RPMI8226 (cell line): ENCODE measurements at places on chromosomes 2 and 18.

DNA sequence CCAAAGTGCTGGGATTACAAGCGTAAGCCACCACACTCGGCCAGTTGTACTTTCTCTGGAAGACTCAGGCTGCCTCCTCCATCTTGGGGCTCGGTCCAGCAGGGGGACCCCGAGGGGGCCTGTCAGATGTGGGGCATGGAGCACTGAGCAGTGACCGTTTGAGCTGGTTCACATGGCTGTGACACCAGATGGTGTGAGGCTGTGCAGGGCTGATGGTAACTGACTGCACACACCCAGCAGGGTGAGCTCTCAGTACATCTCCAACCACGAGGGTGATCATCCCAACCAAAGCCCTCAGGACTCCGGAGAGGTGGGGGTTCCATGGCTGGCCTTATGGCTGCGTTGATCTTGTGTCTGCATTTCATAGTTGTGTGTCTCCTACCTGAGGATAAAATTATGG is 63.4 kb downstream of the FAM168B start:
- DNase-seq, result no peak

DNA sequence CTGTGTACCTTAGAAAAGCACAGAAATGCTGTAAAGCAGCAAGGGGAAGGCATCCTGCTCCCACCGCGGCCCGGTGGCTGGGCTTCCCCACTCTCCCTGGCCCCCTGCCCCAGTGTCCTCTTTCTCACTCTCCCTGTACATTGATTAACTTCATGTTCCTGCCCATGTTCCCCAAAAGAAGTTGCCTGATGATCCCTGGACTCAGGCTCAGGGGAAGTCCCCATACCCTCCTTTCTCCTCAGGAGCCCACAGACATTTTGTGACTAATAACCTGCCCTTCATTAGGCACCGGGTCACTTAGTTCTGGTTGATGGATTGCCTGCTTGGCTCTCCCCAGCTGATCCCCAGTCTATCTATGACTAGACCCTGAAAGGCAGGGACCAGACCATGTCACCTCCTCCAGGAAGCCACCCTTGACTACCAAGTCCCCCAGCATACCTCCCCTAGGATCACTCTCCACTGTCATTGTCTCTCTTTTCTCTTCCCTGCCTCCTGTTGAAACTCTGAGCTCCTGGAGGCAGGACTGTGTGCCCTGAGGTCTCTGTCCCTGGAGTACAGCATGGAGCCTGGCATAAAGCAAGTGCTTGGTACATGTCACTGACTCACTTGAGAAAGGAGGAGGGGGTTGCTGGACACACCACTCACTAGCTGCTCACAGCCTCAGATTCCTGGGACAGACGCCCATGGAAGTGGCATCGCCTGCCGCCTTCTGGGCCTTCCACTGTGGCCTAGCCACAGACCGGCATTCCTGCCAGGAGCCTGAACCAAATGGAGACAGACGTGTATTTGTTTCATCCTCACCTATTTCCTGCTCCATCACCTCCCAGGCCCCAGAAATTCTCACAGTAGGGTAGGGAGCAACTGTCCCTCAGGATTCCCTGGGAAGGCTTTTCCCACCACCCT is 13.5 kb downstream of the MALL start:
- DNase-seq, result no peak

DNA sequence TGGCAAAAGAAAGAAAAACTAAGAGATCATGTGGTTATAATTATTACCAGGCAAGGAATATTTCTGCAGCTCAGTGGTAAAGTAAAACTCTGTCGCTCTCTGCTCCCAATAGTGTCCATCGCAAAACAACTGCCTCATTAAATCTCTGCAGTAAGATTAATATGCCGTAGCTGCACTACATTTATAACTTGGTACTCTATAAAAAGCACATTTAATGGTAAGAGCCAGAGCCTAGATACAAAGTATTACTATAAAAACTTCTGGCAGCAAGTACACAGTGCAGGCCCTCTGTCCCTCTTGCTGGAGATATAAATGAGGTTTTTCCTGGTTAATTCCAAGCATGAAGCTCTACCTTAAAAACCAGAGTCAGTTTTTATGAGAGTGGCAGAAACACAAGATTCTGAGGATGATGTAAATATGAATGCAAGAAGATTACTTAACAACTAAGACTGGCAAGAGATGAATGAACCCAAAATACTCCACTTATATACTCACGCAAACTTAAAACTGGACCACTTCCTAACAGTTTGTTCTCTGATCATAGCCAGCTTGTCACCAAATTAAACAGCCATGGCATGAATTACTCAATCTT is 25.5 kb downstream of the ZNF521 start:
- no peak for DNase-seq

- no peak for DNase-seq
These were observed 26.4 kb upstream of the FZD7 start for GRCh38 chr2:202007015-202007982.

- no peak for DNase-seq
These were observed 150.7 kb downstream of the TSN start for GRCh38 chr2:121906170-121906569.

DNA sequence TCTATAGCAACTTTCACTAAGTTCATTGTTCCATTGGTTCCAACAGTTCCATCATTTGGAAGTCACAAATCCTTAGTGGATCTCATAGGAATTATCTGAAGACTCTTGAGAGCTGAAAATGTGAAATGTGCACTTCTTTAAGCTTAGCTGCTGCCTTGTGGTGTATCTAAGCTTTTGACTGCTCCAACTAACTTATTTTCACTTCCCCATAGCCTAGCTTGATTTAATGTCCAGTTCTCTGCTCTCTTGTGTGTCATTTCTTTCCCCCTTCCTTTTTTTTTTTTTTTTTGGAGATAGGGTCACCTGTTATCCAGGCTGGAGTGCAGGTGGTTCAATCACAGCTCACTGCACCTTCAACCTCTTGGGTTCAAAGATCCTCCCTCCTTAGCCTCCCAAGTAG is 34.9 kb upstream of the CD302 start:
- DNase-seq, result no peak

DNA sequence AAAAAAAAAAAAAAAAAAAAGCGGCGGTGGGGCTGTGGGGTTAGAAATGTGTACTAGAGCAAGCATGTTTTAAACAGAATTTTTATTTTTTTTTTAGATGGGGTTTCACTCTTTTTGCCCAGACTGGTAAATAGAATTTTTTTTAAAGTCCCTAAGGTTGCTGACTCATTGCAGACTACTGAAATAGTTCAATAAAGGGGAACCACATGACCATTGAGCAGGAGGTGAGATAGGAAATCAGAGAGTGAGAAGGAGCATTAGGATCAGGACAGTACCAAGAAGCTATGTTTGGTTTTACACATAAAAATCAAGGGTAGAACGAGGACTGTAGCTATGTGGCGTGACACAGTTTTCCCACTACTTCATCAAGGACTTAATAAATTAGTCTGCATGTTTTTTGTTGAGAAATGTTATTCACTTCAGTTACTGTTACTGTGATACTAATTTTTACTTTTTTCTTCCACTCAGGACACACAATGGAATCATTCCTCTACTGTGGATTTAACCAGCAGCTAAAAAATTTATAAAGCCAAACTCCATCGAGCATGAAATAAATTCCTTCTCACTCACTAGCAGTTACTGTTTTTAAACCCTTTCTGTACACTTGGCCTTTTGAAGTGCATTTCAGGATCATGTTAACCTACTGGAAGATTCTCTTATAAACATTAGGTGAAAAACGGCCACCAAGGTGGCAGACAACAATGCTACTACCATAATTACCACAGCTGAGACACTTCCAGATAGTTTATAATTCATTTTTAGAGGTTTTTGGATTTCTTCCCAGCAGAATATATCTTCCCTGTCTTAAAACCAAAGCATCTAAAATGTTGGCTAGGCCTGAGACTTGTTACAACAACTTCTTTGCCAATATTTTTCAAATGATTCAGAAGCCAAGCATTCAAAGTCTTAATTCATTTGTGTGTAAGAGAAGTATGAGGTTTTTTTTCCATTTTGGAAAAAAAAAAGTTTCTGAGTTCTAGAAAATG is 33.2 kb downstream of the LAMA1 start:
- no peak for DNase-seq

DNA sequence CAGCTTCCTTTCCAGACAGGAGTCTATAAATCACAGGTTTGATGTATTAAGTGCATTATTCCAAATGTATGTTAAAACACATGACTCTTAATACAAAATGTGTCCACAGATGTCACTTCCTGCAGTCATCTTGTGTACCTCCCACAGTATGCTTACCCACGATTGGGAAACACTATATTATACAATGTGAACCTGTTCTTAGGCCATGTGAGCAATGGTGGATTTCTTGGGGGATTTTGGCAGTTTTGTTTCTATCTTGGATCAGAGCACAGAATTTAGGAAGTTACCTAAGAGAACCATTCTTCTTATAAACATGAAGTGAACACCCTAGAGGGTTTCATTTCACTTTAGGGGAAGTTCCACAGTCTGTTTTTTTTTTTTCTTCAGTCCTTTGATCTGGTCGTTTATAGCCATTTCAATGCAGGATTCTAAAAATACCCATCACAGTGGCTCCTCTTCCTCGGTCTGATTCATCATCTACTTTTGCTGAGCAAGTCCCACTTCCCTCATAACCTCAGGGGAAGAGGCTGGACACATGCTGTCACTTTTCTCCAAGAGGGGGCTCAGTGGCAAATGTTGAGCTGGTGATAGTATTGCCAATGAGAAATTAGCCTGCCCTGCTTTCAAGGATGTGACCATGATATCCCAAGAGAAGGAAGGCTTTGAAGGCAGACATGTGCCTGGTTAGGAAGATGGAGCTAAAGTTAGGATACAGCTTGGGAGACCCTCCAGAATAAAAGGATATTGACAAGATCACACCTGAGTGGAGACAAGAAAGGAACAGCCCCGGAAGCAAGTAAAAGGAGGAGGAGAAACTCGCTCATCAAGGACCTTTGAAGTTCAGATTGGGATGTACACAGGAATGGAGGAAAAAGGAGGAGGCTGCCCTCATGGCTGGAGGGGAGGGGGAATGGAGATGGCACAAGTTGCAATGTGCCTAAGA is 22.6 kb downstream of the PLEK start:
- peak; percentile 59 for DNase-seq

- no peak for DNase-seq
These were observed 5.3 kb upstream of the VPS4B start for GRCh38 chr18:63427558-63427957.

DNA sequence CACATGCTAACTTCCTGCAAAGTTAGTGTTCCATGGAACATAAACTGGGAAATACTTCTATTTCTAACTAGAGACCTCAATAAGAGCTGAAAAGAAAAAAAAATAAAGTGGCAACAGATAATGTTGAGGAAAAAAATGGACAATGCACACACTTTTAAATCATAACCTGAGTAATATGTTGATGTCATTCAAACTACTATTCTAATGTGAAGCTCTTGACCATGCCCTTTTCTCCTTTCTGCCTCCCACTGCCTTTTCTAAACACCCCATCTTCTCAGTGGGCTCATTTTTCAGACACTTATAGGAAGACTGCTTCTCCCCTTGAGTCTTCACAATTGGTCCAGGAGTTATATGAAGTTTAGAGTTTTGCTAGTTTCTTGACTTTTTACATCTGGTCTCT is 280.9 kb upstream of the NT5C1B start:
- no peak for DNase-seq

DNA sequence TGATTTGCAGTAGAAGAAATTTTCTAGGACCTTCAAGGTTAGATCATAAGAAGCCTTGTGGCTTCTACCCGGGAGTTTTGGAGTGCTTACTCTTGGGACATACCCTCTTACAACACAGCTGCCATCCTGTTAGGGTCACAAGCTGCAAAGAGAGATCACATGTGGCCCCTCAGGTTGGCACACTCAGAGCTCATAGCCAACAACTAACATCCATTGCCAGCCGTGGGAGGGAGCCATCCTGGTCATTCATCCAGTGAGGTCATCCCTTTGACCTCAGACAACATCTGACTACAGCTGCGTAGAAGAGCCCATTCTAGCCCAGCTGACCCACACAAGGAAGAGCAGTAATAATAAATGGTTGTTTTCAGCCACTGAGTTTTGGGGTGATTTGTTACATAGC is 76.9 kb upstream of the NABP1 start:
- no peak for DNase-seq

DNA sequence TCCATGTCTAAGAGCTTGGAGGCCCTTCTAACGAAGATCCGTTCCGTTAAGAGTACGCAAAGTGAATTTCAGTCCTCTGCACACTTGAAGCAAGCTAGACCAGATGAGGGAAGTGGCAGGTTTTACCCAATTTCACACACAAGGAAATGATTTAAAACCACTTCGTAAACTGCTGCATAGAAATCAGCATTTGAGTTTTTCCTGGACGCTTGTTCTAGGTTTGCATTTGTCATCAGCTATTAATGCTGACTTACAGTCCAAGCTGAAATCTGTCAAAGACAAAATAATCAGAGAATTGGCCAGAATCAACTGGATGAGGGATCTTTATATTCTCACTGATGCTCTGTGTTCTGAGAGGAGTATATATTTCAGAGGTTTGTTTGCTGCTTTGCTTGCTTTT is 117.6 kb upstream of the RASGRP3 start:
- no peak for DNase-seq

DNA sequence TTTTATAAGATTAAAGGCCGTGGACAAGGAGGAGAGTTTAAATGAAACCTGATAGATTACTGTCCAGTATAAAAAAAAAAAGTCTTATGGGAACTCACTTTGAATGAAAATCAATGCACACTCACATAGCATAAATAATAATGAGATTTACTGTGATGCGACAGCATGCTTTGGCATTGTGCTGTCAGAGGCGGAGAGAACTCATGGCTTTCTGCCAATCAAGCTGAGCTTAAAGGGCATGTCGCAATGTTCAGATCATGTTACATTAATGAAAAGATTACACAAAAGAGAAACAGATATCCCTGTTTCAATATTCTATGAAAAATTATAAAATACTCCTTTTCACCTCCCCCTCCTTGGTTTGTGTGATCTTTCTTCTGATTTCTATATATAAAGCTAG is 310.8 kb downstream of the ERBB4 start:
- no peak for DNase-seq

DNA sequence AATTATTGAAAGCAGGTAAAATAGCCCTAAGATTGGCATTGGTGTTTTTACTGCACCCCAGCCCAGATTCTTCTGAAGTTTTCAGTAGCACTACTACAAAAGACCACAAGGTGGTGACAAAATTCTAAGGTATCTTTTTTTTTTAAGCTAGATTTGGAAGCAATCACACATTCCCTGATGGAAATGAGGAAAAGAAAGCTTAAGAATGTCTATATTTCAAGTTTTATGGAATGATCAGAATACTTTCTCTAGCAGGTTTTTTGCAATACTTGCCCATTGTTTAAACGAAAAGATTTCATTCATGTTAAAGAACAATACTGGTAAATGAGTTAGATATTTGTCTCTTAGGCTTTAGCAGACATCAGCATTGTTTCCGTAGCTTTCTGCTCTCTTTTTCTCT is 32.1 kb upstream of the ZNF638 start:
- peak; percentile 36 for DNase-seq

DNA sequence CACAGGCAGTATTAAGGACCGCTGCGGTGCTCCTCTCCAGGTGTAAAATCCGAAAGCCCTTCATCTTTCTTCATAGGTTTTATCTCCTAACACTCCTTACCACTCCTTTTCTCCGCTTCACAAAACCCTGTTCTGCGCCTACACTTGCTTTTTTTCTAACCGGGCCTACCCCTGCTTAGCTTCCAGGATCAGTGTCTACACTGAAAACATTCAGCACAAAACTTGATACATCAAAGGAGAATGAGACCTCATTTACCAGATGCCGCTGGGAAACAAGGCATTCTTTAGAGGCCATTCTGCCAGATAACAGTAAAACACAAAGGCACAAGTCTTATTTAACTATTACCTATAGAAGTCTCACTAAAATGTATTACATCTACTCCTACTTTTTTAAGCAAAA is 13.1 kb downstream of the CHST10 start:
- no peak for DNase-seq

GRCh38 chr2:48009256-48009655 is 103.0 kb upstream of the FBXO11 start:
- no peak for DNase-seq
